ENCODE measurements at places on chromosomes 1 and 21.

DNA sequence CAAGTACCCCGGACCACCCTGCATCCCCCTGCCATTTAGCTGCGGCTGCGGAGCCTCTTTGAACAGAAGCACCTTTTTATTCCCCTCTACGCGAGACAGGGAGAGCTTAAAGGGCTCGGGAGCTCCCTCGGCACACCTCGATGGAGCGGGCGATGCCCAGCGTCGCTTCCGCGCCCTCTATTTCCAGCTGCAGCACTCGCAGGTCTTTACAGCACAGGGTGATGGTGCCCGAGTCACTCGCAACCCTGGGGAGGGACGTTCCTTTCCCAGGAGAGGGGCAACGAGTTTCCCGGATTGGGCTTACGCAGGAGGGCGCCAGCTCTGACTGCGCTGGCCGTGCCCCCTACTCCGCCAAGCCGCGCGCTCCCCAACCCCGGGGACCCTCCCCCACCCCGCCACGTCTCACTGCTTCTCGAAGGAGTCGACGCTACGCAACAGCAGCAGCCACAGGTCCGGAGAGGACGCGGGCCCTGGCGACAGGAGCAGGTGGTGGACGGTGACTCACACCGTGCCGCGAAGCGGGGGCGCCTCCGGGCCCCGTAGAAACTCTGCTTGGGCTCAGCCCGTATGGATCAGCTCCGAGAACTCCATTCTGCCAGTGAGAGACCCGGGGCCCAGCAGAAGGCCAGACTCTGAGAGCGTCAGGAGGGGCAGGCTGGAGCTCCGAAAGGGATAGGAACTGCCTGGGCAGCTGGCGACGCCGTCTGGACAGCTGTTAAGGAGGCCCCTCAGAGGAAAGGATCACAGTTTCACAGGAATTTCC lies 5.8 kb upstream of the FAM167B start:
- peak; percentile 79 for DNase-seq

DNA sequence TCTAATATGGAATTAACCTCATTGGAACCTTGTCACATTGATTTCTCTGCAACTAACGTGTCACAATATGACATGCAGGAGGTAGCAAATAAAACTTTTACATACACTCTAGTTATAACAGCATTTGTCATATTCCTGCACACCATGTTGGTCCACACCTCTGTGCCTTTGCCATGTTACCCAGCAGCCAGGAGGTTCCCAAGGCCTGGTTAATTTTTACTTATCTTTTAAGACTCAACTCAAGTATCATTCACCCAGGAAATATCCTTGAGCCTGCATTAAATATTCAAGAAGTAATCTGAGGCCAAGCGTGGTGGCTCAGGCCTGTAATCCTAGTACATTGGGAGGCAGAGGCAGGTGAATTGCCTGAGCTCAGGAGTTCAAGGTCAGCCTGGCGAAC lies 447.2 kb upstream of the NR5A2 start:
- no peak for DNase-seq

DNA sequence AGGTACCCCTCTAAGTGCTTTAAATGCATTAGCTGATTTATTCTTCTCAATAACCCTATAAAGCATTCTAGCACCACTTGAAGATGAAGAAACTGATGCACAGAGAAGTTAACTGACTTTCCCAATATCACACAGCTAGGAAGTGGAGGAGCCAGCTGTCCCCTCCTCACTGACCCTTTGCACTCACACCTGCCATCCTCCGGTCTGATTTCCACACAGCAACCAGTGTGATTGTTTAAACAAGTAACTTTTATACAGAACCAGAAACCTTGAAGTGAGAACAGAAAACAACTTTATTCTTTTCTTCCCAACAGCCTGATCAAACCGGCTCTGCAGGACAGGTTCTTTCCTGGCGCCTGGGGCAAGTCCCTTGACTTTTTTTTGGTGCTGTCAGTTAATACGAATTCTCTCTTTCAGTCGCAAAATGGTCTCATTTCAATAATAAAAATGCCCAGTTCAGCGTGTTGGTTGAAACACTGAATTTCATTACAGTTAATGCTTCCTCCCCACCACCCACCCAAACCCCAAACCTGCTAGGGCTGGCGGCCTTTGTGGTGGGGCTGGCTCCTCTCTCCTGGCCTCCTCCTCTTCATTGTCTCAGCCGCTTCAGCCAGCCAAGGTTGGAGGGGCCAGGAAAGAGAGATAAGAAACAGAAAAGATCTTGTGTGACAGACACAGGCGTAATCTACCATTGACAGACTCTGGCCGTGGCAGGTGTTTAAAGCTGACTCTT lies 26.4 kb upstream of the EEIG2 start:
- DNase-seq = no peak

DNA sequence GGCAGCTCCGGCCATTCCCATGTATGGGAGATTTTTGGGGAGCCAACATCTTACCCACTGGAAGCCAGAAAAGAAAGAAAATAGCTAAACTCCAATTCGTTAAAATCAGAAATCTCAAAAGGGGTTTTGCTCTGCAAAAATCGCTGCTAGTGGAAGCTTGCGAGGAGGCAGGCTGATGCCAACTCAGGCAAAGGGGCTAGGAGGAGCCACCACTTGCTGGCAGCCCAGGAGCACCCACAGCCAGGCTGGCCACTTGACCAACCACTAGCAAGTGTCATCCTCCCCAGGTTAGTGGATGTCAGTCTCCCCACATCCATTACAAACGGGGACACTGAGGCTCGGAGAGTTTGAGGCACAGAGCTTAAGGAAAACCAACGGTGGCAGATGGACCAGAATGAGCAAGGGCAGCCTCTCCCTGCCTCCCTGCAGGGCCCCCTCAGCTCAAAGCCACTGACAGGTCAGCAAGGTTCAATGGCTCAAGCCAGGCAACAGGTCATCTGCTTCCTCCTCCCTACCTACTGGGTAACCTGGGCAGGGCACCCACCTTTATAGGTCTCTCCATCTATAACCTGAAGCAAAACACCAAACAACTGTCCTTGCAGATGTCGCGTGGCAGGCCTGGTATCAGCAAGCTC lies 10.8 kb downstream of the KCNN3 start:
- no peak for DNase-seq

DNA sequence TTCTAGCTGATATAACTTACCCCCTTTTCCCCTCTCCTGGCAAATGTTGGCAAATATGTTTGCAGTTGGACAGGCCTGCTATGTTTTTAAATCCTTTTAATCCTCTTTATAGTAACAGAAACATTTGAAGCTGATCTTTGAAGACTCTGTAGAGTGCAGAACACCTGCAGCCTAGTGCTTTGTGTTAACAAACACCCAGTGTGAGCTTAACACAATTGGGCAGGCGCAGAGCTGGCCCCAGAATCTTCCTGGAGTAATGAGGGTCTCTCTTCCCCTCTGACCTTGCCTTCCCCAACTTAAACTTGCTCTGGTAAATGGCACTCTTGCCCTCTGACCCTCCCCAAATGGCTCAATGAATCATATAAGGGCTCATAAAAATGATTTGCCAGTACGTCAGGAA lies 247.9 kb upstream of the LYPLAL1 start:
- no peak for DNase-seq

GRCh38 chr1:27527890-27528817 lies 38.2 kb upstream of the WASF2 start:
- DNase-seq = peak; percentile 79

GRCh38 chr1:68051475-68051874 lies 1.0 kb upstream of the DIRAS3 start:
- DNase-seq = peak; percentile 78

DNA sequence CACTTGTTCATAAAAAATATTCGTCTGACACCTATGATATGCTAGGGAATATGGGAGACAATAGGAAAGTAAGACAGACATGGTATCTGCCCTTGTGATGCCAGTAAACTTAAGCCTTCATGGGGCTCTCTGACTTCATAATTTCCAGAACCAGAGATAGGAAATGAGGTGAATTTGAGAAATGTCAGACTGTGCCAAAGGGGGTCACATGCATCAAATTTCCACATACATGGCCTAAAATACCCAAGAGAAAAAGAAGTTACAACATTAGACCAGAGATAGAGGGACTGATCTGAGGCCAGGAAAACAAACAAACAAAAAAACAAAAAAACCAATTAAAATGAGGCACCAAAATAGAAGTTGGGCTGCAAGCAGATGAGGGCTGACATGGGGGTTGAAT lies 75.7 kb downstream of the DISC1 start:
- DNase-seq = no peak

DNA sequence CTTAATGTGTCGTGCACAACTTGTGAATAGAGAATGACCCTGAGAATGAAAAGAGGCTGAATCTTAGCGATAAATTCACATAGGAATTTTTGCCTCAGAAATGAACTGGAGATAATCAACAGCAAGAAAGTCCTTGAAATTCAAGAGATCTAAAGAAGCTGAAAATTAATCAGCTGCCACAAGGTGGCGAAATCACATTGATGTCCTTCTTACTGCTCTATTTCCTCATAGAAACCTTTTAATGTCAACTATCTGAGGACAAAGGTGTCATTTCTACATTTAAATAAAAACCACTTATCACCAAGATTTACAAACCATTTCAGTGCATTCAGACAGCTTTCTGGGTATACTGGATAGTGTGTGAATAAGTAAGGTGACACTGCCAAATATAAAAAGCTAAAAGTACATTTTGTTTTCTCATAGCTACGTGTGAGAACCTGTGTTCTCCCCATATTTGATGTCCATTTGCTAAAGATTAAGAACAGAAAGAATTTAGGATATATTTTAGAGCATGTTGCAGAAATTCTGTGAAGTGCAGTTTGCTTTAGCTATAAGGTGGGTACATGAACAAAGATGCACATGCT lies 485.3 kb upstream of the PTBP2 start:
- peak; percentile 33 for DNase-seq

DNA sequence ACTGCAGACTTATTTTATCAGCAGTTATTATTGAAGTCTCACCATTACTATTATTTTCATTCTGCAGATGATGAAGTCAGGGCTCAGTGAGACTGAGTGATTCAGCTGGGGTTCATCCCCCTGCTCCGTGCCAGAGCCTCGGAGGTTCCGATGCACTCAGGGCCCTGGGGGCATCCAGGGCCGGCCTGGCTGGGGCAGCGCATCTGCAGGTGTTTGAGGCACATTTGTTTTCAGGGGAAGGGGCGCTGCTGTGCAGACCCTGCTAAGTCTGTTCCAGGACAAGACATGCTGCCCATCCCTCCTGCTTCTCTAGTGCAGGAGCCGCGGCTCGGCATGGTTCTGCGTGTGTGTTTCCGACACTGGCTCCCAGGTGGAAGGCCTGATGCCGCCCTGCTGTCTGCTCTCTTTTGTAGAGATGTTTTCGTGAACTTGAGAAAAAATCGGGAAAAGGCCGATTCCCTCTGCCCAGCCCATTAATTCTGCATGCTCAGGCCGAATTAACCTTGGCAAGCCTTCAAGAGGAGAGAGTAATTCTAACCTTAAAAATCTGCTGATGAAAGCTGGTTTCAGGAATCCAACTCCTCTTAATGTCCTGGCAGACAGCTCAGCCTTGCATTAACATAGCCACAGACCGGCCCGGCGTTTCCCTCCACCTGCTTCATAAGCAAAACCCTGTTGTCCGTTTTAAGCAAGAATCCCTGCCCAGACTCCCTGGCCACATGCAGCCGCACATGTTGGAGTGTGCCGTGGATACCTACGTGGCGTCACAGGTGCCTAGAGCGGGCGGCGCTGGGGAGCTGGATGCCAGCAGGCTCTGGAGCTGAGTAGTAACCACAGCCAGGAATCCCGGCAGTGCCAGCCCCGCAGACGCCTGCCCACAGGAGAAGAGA lies 316.0 kb upstream of the VAMP3 start:
- DNase-seq = peak; percentile 58

GRCh38 chr21:39938086-39938625 lies 70.9 kb downstream of the PCP4 start:
- no peak for DNase-seq

DNA sequence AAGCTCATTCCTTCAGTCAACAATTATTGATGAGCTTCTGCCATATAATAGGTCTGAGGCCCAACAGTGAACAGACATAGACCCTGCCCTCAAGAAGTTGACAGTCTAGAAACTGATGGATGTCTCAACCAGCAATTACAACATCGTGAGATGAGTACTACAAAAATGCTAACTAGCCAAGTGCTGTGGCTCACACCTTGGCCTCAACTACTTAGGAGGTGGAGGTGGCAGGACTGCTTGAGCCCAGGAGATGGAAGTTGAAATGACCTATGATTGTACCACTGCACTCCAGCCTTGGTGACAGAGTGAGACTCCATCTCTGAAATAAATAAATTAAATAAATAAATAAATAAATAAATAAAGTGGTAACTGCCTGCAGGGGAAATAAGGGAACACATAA lies 11.7 kb upstream of the PTP4A2 start:
- DNase-seq = no peak

GRCh38 chr1:59150577-59151386 lies 146.1 kb upstream of the FGGY start:
- peak; percentile 59 for DNase-seq

GRCh38 chr1:115400426-115400825 lies 62.4 kb upstream of the NGF start:
- no peak for DNase-seq

Measured in SK-N-SH (cell line).